Activated naive CD4-positive, alpha-beta T cell treated with anti-CD3 and anti-CD28 coated beads, Interleukin-2, amount 50 U/mL, for 16 hours (primary cell): ENCODE measurements at places on chromosomes 2 and 18.

DNA sequence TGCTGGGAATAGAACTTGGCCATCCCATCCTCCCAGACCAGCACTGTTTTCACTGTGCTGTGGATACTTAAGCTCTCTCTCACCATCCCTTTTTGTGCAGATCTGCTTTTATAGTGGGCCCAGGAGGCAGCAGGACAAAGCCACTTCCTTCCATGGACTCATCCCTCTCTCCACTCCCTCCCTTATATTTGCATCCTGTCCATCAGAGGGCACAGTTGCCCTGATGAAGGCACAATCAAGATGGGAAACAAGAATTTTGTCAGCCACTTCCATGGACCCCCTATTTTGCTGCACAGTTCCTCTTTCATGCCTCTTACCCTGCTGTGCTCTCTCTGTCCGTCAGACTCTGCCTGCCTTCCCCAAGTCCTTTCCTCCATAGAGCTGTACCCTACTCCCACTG is 338.7 kb downstream of the HRH4 start:
- DNase-seq: no peak

DNA sequence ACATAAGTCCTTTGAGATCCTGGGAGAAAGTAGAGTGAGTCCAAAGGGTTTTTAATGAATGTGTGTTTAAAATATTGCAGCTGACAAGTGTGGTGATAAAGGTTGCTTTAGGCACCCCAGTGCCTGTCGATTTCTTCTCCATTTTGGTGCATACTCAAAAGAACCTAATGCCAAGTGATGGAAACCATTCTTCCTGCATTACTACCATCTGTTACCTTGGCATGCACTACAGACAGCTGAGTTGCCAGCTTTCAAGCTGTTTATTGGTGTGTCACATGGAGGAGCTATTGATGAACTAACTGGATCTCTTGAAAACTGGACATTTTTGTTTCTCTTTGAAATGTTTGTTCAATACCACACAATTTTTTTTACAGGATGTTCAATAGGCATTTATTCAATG is 350.0 kb downstream of the AKAIN1 start:
- no peak for DNase-seq

GRCh38 chr2:85644909-85645308 is 23.1 kb downstream of the SFTPB start:
- DNase-seq: no peak

DNA sequence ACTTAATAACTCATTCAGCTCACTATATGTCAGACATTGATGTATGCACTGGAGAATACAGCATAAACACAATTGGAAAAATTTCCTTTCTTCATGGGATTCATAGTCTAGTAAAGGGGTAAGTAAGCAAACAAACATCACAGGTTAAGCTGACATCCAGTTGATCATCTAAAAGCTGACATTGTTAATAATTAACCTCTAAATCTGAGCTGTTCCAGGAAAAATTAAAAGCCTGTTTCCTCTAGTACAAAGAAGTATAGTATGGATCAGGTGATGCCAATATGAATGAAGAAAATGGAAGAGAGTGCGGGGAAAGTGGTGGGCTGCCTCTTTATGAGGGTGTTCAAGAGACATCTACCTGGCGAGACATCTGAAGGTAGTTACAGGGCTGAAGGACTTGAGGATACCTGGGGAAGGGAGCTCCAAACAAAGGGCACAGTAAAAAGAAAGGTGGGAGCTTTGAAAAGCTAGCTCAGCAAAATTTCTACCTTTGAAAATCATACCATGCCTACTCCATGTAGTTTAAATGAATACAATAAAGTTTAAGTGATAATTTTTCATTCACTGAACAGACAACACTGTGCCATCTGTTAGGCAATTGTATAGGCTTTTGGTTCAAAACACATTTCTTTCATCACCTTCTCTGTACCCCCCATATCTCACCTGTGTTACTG is 619.3 kb downstream of the TRIB2 start:
- no peak for DNase-seq

DNA sequence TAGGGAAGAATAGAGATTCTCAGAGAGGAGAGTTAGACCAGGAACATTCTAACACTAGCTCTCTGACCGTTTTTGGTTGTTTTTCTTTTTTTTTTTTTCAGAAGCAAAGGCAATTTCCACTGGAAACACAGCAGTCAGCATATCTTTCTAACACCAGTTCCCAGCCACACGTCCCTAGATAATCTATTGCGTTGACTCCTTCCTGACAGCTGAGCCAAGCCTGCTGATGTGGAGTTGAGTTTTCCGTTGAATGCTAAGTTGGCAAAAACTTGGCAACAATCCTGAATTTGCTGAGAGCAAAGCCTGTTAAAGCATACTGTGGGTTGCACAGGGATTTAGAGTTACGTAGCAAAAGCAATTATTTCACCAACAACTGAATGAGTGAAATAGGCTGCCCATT is 19.3 kb downstream of the GAD1 start:
- no peak for DNase-seq

- no peak for DNase-seq
Measured at GRCh38 chr2:130319536-130319935, 23.2 kb upstream of the IMP4 start.

GRCh38 chr2:120898961-120899750 is 163.5 kb downstream of the GLI2 start:
- no peak for DNase-seq

DNA sequence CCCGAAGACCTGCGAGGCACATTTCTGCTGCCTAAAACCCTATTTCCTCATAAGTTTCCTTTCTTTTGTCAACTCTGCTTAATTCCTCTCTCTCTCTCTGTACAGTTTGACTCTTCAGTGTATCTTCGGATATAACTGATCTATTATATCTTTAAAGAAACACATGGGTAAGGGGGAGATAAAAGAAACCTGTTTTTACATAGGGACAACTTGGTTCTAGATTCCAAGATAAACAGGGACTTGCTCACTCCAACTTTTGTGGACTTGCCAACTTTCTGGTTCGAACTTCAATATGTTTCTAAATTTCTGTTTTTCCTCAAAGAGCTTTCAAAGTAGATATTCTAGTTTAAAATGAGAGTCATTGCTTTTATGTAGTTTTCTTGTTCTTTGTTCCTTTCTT is 182.7 kb upstream of the EPC2 start:
- no peak for DNase-seq

DNA sequence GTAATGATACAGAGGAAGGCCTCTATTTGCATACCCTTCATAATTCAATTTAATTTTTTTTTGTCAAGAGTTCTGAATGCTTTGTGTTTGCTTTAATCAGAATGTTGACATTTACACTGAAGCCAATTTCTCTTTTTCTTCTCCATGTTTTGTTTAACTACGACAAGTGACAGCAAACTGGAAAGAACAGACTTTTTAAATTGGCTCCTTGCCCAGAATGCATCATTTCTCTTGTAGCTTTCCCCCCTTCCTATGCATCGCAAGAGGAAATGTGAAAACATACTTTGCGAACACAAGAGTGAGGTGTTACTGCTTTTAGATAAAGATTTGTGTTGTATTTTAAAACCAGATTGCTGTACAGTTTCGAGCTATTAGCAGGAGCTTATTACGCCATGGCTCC is 955.2 kb upstream of the CELF4 start:
- no peak for DNase-seq

- no peak for DNase-seq
Measured at GRCh38 chr2:54642677-54643430, 80.6 kb upstream of the EML6 start.

- no peak for DNase-seq
Measured at GRCh38 chr2:25304826-25305596, 36.7 kb downstream of the DNMT3A start.

- DNase-seq: no peak
Measured at GRCh38 chr2:50584185-50584584, 447.7 kb downstream of the NRXN1 start.

GRCh38 chr2:159553727-159554126 is 62.6 kb downstream of the BAZ2B start:
- DNase-seq: no peak

- no peak for DNase-seq
Measured at GRCh38 chr18:27685807-27686412, 491.0 kb downstream of the CDH2 start.

GRCh38 chr2:172806493-172806892 is 70.8 kb downstream of the RAPGEF4 start:
- no peak for DNase-seq

DNA sequence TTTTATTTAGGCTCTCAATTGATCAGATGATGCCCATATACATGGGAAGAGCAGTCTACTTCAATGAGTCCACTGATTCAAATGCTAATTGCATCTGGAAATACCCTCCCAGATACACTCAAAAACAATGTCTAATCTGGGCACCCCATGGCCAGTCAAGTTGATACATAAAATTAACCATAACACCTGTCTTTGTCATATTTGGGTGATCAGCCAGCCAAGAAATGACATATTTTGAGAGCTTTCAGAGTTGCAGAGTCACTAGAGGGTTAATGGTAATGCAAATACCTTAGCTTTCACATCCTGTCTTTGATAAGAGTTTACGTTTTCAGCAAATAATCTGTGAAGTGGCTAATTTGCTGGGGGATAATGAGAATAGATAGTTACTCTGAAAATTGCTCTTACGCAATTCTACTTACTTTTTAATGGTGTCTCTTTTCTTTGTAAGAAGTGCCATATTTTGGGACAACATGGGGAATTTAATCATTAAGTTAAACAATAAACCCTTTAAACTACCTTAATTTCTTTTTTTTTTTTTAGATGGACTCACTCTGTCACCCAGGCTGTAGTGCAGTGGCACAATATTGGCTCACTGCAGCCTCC is 49.1 kb downstream of the CCDC195 start:
- no peak for DNase-seq

- DNase-seq: no peak
Measured at GRCh38 chr2:174280596-174280995, 32.3 kb upstream of the OLA1 start.

DNA sequence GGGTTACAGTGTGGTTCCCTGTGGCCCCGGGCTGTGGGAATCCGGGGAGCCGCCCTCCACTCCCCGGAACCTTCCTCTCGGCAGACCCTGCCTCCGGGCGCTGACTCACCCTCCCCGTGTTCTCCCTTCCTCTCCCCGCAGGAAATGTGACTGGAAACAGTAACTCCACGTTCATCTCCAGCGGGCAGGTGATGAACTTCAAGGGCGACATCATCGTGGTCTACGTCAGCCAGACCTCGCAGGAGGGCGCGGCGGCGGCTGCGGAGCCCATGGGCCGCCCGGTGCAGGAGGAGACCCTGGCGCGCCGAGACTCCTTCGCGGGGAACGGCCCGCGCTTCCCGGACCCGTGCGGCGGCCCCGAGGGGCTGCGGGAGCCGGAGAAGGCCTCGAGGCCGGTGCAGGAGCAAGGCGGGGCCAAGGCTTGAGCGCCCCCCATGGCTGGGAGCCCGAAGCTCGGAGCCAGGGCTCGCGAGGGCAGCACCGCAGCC is 59.5 kb downstream of the TNFRSF11A start:
- no peak for DNase-seq

DNA sequence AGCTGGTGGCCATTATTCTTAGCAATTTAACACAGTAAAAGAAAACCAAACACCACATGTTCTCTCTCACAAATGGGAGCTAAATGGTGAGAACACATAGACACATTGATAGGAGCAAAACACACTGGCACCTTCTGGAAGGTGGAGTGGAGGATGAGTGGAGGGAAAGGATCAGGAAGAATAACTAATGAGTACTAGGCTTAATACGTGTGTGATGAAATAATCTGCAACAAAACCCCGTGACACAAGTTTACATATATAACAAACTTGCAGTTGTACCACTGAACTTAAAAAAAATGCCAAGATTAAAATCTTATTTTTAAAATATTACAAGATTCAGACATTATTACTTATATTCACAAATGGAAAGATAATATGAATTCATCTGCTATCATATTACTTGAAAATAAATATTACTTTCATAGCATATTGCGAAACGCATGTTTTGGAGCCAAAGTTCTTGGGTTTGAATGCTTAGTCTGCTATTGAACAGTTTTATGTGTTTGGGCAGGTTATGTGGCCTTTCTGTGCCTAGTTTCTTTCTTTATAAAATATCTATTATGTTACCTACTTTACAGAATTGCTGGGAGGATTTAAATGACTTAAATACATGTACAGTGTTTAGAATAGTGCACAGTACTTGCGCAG is 20.5 kb downstream of the ANKRD62 start:
- DNase-seq: no peak

DNA sequence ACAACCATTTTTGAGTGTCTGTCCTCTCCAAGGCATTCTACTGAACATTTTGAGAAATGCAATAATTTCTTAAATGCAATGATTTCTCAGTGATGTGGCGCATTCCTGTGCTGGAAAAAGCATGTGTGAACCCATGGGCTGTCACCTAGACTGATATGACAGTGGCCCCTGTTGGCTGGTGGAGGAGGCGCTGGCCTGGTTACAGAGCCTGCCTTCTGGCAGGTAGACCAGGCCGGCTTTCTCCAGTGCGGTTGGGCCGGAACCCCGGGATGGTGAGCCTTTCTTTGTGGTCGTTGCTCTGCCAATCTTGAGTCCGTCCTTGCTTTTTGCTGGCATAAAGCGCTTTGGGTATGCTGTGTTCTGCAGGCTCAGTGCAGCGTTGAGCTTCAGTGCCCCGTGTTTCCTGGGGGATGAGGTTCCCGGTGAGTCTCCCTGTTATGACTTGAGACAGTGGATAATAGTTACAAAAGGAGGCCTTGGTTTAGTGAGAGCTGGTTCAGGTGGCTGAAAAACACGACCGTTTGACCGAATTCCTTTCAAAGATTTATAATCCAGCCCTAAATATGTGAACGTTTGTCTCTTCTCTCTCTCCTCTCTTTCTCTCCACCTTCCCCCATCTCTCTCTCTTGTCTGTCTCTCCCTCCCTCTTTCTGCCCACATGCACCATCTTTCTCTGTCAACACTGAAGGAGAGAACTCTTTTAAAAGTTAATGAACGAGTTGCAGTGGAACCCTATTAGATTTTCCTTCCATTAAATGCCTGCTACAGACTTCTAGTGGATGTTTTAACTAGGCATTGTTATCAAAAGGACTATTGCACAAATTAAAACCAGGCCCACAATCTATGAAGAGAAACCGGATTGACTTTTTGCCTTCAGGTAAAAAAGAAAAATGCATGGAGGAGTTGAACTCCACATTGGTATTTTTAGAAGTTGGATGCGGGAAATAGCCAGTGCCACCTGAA is 34.0 kb downstream of the TSHZ1 start:
- DNase-seq: peak; percentile 44

- no peak for DNase-seq
Measured at GRCh38 chr2:203580844-203581243, 45.7 kb upstream of the RAPH1 start.

- DNase-seq: no peak
Measured at GRCh38 chr2:118986738-118987137, 44.7 kb downstream of the MARCO start.

DNA sequence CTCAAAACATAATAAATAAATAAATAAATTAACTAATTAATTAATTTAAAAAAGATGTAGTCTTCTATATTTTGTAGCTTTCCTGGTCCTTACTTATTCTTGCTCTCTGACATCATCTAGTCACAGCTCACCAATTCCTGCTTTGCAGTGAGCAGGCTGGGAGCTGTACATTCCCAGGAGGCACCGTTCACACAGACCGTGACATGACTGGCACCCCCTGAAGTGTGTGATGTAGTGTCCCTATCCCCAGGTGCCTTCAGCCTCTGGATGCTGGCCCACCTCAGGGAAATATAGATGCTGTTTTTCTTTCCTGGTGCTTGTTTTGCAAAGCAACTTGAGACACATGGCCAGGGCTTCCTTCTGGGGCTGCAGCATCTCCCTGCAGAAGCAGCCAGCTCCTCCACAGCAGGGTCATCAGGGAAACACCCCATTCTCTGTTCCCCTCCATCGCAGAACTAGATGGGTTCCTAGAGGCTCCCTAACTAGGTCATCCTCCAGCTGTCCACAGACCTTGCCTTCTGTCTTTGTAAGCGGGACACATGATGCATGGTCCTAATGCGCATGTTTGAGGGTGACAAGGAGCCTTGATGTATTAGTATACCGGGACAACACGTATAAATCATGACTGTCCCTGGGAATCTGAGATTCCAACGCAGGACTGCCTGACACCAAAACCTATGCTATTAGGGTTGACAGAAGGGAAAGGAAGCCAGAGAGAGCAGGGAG is 76.4 kb downstream of the RHOB start:
- no peak for DNase-seq
